ENCODE measurements at places on chromosomes 2 and 18.

GRCh38 chr18:11664286-11664685 lies 24.8 kb upstream of the GNAL start:
- DNase-seq, result no peak

DNA sequence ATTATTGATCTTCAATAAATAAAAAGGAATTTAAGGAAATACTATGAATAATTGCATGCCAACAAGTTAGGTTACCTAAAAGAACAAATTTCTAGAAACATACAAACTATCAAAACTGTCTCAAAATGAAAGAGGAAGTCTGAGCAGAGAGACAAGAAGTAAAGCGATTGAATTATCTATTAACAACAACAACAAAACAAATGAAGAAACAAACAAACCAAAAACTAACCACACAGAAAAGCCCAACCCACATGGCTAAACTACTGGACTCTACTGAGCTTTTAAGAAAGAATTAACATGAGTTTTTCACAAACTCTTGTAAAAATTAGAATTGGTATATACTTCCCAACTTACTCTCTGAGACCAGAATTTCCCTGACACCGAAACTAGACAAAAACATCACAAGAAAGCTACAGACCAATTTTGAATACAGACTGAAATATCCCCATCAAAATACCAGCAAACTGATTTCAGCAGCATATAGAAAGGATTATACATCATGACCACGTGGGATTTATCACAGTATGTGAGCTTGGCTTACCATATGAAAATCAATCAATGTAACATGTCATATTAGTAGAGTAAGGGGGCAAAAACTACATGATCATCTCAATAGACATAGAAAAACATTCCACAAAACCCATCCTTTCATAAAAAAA lies 16.6 kb upstream of the GALNT1 start:
- DNase-seq, result no peak

DNA sequence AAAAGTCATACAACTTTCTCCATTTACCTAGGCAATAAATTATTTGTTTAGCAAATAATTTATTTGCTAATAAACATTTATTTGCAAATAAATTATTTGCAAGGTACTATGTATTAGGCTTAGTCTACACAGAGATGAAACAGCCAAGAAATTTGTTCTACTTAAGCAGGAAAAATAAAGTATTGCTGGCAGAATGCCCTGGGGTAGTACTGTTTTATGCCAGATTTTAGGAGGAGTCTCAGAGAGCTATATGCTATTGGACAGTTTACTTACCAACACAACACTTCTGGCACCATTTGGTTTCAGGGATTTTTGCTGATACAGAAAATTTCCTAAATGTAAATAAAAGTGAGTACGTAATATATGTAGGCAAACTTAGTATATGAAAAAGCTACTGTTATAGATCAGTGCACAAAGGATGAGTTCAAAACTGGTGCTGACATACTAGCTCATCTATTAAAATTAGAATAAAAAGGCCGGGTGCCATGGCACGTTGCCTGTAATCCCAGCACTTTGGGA lies 23.2 kb upstream of the CDKL4 start:
- DNase-seq, result no peak

DNA sequence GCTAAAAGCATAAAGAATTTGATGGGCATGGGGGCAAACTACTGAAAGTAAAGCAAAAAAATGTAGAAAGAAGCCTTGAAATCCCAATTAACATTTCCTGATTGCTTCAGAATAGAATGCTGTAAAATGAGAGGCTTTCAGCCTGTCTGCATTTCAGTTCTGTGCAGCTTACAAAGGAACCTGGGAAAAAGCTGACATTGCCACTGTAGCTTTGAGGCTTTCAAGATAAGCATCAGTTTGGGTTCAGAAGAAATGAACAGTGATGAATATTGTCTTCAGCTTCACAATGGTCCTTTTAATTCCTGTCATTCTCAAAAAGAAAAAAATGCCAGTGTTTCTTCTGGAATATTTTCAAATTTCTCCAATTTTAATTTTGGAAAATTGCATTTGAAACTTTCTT lies 242.7 kb downstream of the LRRTM1 start:
- DNase-seq, result no peak

- no peak for DNase-seq
These were observed 713.1 kb upstream of the SOX11 start for GRCh38 chr2:4979111-4979510.

GRCh38 chr2:61520261-61520660 lies 17.9 kb downstream of the XPO1 start:
- no peak for DNase-seq

- no peak for DNase-seq
These were observed 276.6 kb downstream of the RNF152 start for GRCh38 chr18:61616111-61616610.

DNA sequence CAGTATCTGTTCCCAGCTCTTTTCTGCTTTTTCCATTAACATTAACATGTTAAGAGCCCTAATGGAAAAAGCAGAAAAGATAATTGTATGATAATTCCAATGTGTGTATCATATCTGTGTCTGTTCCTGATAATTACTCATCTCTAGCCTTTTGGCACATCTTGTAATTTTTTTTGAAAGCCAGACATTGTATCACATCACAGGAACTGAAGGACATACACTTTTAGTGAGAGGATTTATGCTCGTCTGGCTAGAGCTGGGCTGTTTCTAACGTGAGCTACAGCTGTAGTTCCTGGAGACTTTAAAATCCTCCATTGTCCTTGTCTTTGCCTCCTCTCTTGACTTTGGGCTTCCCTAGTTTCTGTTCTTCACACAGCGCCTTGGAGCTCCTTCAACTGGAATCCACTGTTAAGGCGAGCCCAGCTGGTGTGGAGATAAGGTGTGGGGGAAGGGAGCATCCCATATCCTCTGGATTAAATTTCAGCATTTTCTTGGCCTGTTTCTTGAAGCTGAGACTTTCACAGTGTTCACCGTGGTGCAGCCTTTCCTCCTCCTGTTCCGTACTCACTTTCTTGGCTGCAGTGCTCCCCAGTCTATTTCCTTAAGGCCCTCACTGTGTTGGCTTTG lies 211.5 kb downstream of the GALR1 start:
- DNase-seq, result no peak

DNA sequence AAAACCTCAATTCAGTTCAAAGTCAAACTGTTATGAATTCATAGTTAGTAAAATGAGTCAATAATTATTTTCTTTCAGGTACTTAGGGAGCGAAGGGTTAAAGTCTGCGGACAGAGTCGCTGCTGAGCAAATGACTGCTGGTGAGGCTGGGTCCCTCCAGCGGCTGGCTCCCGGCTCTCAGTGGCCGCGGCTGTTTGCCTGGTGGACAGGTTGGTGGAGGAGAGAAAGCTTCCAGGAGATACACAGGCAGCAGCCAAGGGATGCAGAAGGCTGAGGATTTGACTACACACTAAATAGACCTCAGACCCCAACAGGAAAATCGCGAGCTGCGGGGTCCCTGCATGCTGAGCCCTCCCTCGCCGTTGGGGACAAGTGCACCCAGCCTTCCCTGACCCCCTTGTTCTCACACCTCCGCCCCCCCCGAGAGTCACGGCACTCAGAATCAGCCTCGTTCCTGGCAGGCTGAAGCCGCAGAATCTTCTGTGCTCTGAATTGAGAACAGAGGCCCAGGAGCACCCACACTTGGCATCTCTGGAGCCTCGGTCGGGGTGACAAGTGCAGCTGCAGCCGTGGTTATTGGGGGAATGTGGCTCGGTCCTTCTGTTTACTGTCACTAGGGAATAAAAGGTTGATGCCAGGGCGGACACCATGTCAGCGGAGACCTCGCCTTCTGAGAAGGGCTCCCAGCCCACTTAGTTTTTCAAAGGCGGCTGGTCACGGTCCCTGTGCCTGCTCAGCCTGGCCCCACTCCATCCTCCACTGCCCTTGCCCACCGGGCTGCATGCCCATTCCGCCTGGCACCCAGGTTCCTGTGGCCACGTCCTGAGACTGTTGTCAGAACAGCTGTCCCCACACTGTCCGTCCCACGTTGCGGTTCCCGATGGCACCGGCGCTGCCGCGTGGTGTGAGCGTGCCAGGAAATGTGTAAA lies 74.0 kb downstream of the SLC66A2 start:
- DNase-seq, result no peak

GRCh38 chr2:73870084-73870483 lies 22.7 kb upstream of the ACTG2 start:
- peak; percentile 72 for DNase-seq

GRCh38 chr2:223580951-223581350 lies 21.2 kb downstream of the SCG2 start:
- no peak for DNase-seq

GRCh38 chr18:63850020-63850419 lies 37.5 kb upstream of the SERPINB2 start:
- no peak for DNase-seq

- DNase-seq, result no peak
These were observed 50.4 kb downstream of the PLEK start for GRCh38 chr2:68415521-68415920.

DNA sequence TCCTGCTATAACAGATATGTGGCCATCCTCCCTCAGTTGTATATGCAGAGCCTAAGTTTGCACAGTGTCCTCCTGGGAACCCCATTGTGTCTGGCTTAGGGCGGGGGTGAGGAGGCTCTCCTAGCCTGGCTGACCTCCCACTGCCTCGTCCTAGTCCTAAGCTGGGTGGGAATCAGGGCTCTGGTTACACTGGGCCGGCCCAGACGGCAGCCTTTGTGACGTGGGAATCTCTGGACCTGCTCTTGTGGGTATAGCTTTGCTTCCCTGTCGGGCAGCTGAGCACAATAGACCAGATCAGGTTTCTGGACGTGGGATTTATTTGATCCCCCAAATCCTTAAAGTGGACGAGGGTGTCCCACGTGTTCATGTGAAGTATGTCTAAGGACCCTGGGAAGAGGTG lies 2.9 kb downstream of the ACKR3 start:
- no peak for DNase-seq

DNA sequence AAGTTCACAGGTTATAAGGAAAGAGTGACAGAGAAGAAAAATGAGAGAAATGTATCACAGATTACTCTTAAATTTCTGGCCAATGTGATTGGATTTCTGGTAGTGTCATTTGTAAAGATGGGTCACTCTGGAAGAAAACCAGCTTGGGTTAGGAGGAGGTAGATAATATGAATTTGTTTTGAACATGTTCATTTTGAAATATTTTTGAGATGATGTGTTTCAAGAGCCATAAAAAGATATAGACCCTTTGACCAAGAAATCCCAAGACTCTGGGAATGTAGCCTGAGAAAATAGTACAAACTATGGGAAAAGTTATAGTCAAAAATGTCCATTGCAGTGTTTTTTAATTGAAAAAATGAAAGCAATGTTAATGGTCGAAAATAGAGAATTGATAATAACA lies 70.7 kb downstream of the CALCRL start:
- no peak for DNase-seq

GRCh38 chr2:10668402-10669012 lies 21.3 kb downstream of the NOL10 start:
- DNase-seq, result peak; percentile 29
